ENCODE measurements at places on chromosomes 2 and 18. TPM values are rescaled to one million over a fixed set of nuclear protein-coding genes. Genes with fewer than 3 reads are reported as not detected.

DNA sequence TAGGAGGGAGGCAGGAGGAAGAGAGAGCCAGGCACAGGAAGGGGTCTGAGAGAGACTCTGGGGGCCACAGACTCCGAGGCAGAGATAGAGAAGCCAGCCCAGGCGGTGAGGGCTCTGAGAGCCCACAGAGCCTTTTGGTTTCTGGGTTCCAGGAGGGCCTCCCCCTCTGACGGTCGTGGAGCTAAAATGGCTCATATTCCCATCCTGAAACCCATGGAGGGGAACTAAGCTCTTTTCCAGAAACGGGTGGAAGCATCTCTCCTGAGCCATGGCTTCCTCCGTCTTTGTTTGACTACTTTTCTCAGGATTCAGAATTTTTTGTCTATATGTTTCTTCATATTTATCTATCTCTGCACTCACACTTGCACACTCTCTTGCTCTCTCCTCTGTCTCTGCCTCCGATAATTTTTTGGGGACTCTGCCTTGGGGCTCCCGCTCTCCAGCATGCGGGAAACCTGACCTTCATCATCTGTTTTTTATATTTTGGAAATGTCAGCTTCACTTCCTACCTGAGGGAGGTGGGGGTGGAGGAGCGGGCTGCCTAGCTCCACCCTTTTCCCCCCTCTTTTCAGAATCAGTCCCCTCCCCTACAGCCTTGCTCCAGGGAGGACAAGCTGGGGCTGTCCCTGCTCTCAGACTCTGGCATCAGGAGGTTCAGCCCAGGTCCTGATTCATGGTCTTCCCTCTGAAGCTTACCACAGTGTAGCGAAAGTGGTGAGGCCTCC, 5.0 kb upstream of the PKDCC start:
- H3K27ac ChIP-seq = no peak overlapping the region
- H3K27me3 ChIP-seq = peaks cover 72% of the 10 kb centered on the region
- DNase-seq = no peak
- no peaks in the 10 kb centered on the region for H3K4me1 ChIP-seq
- H3K36me3 ChIP-seq = peaks cover 8% of the 10 kb centered on the region
- H3K4me3 ChIP-seq = no peak overlapping the region

The OTOS gene
- not detected for total RNA-seq

The PROKR1 gene
- not detected for total RNA-seq

- no peaks in the 10 kb centered on the region for H3K27me3 ChIP-seq
- no peak for DNase-seq
- H3K4me1 ChIP-seq = no peaks in the 10 kb centered on the region
- no peaks in the 10 kb centered on the region for H3K36me3 ChIP-seq
- no peak overlapping the region for H3K27ac ChIP-seq
Measured at GRCh38 chr2:1755436-1756191, 11.3 kb upstream of the PXDN start.

The SERPINB3 gene
- 0.68 TPM for total RNA-seq

DNA sequence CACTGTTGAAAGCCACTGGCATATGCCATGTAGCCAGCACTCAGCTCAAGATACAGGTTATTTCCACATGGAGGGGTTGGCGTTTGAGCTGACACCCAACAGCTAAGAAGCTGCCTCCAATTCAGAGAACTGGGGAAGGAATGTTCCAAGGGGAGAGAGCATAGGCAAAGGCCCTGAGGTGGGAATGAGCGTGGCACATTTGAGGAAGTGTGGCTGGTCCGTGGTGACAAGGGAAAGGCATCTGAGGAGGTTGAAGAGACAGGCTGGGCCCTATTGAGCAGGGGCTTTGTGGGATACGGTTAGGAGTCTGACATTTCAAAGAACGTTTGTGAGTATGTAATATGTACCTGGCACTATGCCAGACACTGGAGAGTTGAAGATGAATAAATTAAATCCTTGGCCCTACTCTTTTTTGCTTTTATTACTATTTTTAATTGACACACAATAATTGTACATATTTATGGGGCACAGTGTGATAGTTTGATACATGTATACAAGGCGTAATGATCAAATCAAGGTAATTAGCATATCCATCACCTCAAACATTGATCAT, 27.6 kb upstream of the TMBIM1 start:
- H3K4me1 ChIP-seq = peaks cover 66% of the 10 kb centered on the region
- H3K36me3 ChIP-seq = peaks cover 25% of the 10 kb centered on the region
- no peak overlapping the region for H3K27ac ChIP-seq
- H3K27me3 ChIP-seq = no peaks in the 10 kb centered on the region

- no peak for DNase-seq
- no peak overlapping the region for H3K27ac ChIP-seq
- H3K4me1 ChIP-seq = no peaks in the 10 kb centered on the region
- no peaks in the 10 kb centered on the region for H3K27me3 ChIP-seq
- no peaks in the 10 kb centered on the region for H3K36me3 ChIP-seq
Measured at GRCh38 chr2:122816803-122817202, 1061.4 kb downstream of the TSN start.

GRCh38 chr2:5868931-5869330, 176.7 kb downstream of the SOX11 start:
- no peaks in the 10 kb centered on the region for H3K4me1 ChIP-seq
- no peak overlapping the region for H3K27ac ChIP-seq

DNA sequence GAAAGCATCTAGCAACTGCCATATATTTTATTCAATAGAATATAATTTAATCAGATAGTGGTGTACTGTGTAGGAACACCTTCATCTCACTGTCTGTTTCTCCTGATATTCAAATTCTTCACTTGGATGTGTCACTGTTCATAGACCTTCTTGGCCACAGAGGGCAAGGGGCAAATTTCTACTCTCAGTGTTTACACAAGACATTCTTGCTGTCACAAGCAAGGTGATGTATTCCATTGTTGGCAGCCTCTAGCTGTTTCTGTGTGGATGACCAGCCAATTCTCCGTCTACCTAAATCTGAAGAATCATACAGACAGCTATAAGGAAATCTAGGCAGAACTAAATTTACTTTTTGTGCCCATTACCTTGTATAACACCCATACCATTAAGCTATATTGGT, 948.3 kb downstream of the CNTNAP5 start:
- no peaks in the 10 kb centered on the region for H3K36me3 ChIP-seq
- no peaks in the 10 kb centered on the region for H3K27me3 ChIP-seq
- H3K4me3 ChIP-seq = no peak overlapping the region
- H3K4me1 ChIP-seq = no peaks in the 10 kb centered on the region
- no peak overlapping the region for H3K27ac ChIP-seq

- H3K4me3 ChIP-seq = no peak overlapping the region
- no peak for DNase-seq
- no peaks in the 10 kb centered on the region for H3K36me3 ChIP-seq
- H3K4me1 ChIP-seq = no peaks in the 10 kb centered on the region
- no peaks in the 10 kb centered on the region for H3K27me3 ChIP-seq
Measured at GRCh38 chr2:170848587-170848986, 31.9 kb downstream of the GAD1 start.

GRCh38 chr2:201696151-201696659, 2.2 kb downstream of the MPP4 start:
- H3K27ac ChIP-seq = no peak overlapping the region
- no peaks in the 10 kb centered on the region for H3K4me1 ChIP-seq
- no peaks in the 10 kb centered on the region for H3K27me3 ChIP-seq
- H3K36me3 ChIP-seq = no peaks in the 10 kb centered on the region
- DNase-seq = no peak
- H3K4me3 ChIP-seq = no peak overlapping the region

The SIX2 gene
- total RNA-seq = not detected

DNA sequence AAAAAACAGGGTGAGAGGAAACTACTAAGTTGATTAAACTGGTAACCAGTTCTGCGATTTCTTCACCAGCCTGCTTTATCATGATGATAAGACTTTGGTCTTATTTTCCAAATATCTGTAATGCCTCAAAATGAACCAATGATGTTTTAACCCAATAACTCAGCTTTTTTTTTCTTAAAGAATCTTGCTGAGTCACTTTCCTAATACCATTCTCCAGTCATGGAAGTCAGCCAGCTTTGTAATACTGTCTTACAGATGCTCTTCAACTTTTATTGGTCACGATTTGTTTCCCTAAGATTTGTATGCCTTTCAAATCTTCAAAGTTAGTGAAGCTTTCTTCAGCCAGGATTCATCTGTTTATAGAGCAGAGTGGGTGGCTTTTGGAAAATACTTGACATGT, 47.7 kb upstream of the SMIM21 start:
- H3K27me3 ChIP-seq = peaks cover 6% of the 10 kb centered on the region
- H3K27ac ChIP-seq = no peak overlapping the region
- no peak for DNase-seq
- H3K4me3 ChIP-seq = no peak overlapping the region
- H3K4me1 ChIP-seq = no peaks in the 10 kb centered on the region

DNA sequence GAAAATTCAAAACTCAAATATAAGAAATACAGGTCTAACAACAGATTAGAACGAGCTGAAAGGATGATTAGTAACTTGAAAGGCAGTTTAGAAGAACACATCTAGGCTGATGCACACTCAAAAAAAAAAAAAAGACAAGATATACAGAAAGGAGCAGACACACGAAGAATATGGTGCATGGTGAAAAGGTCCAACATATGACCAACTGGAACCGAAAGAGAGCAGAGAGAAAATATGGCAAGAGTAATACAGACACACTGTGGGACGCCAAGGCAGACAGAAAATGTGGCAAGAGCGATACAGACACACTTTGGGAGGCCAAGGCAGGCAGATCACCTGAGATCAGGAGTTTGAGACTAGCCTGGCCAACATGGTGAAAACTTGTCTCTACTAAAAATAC, 39.8 kb downstream of the NDUFA10 start:
- no peaks in the 10 kb centered on the region for H3K4me1 ChIP-seq
- no peak overlapping the region for H3K4me3 ChIP-seq
- no peak for DNase-seq
- peaks cover 15% of the 10 kb centered on the region for H3K36me3 ChIP-seq
- H3K27me3 ChIP-seq = no peaks in the 10 kb centered on the region
- H3K27ac ChIP-seq = no peak overlapping the region

DNA sequence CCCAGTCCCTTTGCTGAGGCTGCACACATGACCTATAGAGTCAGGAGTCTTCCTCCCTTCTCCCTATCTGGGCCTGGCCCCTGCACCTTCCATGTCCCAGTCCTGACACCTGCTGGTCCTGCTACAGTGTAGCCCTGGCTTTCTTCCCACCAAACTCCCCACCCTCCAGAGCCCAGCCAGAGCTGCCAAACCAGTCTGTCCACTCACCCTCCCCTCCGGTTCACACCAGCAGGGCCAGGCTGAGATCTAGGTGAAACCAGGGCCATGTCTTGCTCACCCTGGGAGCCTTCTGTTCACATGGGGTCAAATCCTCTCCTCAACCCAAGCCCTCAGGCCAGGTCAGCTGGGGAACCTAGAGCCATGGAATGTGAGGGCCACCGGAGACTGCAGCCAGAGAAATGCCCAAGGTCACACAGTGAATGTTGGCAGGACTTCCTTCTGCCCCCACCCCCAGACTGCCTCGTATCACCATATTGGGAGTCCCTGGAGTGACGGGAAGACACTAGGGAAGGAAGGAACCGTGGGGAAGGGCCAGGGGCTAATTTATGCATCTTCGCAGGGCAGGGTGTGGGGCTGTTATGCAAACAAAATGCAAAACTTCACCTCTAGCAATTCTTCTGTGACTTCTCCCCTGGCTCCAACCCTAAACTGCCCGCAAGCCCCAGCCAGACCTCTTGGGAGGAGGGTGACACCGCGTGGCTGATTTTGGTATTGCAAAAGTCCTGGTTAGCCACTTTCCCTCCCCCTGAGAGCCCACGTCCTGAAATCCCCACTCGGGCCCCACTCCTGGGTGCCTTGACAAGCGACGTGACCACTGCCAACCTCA, 14.6 kb downstream of the TNS1 start:
- DNase-seq = peak; percentile 94
- peak overlapping the region; percentile 63 for H3K27ac ChIP-seq
- H3K27me3 ChIP-seq = peaks cover 19% of the 10 kb centered on the region

The APOB gene
- total RNA-seq = 0.05 TPM

- H3K27ac ChIP-seq = no peak overlapping the region
- peaks cover 27% of the 10 kb centered on the region for H3K27me3 ChIP-seq
- H3K36me3 ChIP-seq = no peaks in the 10 kb centered on the region
- H3K4me3 ChIP-seq = no peak overlapping the region
- peaks cover 8% of the 10 kb centered on the region for H3K4me1 ChIP-seq
Measured at GRCh38 chr2:236915726-236916125, 170.0 kb upstream of the COPS8 start.

DNA sequence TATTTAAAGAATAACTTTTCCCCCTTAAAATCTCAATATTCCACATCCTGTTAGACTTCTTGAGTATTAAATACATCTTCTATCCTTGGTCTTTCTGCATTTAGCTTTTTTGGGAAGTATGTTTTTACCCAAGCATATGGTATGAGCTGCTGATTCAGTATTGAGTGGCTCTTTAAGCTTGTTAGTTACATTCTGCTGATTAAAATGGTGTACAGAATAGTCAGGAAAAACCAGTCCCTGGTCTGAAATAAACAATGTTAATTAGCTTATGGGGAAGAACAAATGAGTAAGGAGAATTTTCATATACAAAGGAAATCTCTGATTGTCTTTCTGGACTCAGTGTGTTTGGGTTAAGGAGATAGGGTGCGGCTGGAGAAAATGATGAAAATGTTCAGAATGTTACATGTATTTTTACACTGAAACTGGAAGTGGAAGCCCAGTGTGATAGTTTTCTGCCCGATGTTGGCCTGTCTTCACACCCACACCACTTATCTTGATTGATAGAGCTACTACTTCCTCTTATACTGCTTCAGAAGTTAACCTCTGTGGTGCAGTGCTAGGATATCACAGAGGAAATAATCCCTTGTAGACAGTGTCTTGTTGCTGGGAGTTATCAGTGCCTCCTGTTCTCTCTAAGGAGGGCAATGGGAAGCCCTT, 84.0 kb downstream of the MSH2 start:
- H3K36me3 ChIP-seq = peaks cover 19% of the 10 kb centered on the region
- H3K4me3 ChIP-seq = no peak overlapping the region
- no peaks in the 10 kb centered on the region for H3K27me3 ChIP-seq
- DNase-seq = no peak
- H3K4me1 ChIP-seq = peaks cover 15% of the 10 kb centered on the region

DNA sequence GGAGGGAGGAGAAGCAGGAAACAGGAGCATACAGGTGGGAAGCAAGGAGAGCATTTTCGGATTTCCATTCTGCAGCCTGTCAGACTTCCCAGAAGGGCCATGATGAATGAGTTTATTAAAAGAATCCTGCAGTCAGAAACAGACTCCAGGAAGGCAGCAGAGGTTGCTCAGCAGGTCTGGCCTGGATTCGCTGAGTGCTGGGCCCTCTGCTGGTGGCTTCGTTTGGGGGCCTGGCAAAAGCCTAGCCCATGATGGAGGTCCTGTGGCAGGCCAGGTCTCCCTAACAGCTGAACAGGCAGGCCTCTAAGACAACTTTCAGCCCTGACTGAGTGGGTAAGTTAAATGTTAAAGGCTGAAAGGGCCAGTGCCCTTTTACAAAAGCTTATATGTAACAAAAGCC, 108.2 kb upstream of the CAPN13 start:
- no peak overlapping the region for H3K27ac ChIP-seq
- H3K4me3 ChIP-seq = no peak overlapping the region
- no peaks in the 10 kb centered on the region for H3K4me1 ChIP-seq

The HOXD4 gene
- not detected for total RNA-seq

The CRYBA2 gene
- total RNA-seq = not detected

The FBXO15 gene
- total RNA-seq = 1.5 TPM

DNA sequence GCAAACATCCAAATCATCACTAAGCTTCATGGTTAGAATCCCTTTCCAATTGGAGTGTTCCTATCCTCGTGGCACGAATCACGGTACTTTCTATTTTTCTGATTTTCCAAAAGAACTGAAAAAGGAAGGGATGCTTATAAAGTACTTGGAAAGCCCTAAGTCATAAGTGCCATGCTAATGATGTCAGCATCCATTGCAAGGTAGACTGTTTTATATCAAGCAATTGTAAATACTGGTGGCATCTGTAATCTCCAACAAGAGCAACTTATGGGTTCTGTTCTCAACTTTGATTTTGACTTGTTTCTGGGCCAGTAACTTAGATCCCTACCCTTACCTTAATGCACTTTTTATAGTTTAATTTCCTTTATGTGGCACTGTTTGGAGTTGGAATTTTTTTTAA, 619.5 kb downstream of the BCL11A start:
- H3K4me1 ChIP-seq = no peaks in the 10 kb centered on the region
- no peaks in the 10 kb centered on the region for H3K36me3 ChIP-seq
- H3K4me3 ChIP-seq = no peak overlapping the region
- no peak for DNase-seq
- H3K27me3 ChIP-seq = no peaks in the 10 kb centered on the region
